ENCODE measurements at places on chromosomes 1 and 21. TPM values are rescaled to one million over a fixed set of nuclear protein-coding genes. Genes with fewer than 3 reads are reported as not detected.

DNA sequence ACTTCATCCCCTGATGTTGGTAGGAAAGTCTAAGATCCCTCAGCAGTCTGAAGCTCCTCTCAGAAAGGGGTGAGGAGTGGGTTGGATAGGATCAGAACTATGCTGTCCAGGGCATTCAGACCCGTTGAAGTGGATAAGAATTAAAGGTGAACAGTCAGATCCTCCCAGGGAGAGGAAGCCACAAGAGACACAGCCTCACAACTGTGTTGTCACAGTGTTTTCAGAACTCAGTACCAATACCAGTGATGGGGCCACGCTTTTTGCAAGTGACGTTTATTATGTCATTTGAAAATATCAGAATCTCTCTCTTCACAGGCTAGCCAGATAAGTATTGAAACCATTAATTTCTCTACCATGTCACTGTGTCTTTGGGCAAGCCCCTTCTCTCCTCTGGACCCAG lies 15.4 kb upstream of the EPS15 start:
- no peaks in the 10 kb centered on the region for H3K36me3 ChIP-seq
- H3K4me1 ChIP-seq: no peaks in the 10 kb centered on the region
- no peak for DNase-seq

DNA sequence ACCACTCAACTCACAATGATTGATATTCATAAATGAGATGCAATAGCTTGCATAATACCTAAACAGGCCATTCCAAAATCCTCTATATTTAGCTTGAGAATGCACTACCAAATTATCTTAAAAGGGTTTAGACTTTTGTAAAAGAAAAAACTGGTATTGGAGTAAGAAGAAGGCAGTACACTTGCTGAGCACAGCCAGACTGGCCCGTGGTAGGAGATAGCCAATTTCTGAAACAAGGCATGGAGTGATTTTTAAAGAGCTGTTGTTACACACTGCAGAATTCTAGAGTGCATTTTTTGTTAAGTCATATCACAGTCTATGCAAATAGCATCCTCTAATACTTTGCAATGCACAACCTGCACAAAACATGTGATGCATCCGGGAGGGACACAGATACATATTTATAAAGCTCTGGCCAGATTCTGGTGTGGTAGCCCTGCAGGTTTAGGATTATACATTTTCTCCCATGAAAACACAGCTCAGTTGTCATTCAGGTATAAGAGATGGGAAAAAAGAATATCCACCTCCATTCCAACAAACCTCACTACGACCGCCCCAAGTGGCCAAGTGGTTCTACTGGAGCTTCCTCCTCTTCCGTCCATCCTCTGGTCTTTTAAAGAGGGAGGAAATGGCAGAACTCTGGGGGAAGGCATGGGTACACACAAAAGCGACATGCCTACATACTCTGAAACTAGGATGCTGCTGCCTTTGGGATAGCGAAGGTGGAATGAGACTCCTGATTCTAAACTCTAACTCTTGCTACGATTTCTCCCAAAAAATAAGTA lies 40.8 kb downstream of the BCAR3 start:
- H3K27ac ChIP-seq: no peak overlapping the region
- no peaks in the 10 kb centered on the region for H3K27me3 ChIP-seq

SCMH1 gene
- total RNA-seq: 42.8 TPM

GRCh38 chr1:93031711-93032110 lies 47.4 kb upstream of the MTF2 start:
- H3K27ac ChIP-seq: no peak overlapping the region
- H3K27me3 ChIP-seq: no peaks in the 10 kb centered on the region

DNA sequence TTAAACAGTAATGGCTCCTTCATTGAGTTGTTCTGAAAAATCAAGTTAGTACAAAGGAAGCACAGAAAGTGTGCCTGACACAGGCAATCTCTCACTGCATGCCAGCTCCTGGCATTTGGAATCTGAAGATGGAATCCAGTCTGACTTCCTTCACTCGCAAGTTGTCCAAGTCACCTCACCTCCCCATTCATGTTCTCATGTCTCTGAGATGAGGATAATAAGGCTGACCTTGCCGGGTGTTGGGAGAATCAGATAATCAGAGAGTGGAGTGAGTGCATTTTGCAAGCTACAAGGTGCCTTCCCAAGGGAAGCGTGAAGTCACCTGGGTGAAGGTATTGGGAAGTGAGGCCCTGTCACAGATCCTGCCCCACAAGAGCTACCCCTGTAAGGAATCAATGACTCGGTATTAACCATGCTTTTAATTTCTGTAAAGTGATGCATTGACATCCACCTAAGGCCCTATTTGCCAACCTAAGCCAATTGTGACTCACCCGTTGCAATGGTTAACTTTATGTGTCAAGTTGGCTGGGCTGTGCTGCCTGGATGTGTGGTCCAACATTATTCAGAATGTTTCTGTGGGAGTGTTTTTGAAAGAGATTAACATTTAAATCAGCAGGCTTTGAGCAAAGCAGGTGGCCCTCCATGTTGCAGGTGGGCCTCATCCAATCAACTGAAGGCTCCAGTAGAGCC lies 62.5 kb upstream of the TARBP1 start:
- no peak for DNase-seq
- no peak overlapping the region for H3K27ac ChIP-seq
- H3K27me3 ChIP-seq: no peaks in the 10 kb centered on the region
- no peak overlapping the region for H3K4me3 ChIP-seq
- no peaks in the 10 kb centered on the region for H3K36me3 ChIP-seq
- H3K4me1 ChIP-seq: peaks cover 57% of the 10 kb centered on the region

DNA sequence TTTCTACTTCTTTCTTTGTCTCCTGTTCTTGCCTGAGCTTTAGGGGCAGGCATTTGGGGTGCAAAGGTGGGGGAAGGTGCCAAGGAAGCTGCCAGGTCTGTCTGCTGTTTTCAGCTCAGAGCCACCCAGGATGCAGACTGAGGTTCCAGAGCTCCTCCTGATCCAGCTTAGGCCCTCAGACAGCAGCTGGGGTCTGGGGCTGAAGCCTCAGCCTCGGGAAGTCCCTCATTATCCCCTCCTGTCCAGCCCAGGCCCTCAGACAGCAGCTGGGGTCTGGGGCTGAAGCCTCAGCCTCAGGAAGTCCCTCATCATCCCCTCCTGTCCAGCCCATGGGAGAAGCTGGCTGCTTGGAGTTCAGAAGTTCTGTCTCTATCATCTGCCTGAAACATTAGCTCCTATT lies 257.7 kb upstream of the CSF3R start:
- DNase-seq: no peak
- H3K4me3 ChIP-seq: no peak overlapping the region

TNFRSF9 gene
- total RNA-seq: 1.2 TPM

PHF13 gene
- total RNA-seq: 10.0 TPM

TMEM82 gene
- total RNA-seq: 10.7 TPM

GRCh38 chr1:31804098-31804497 lies 11.7 kb downstream of the SPOCD1 start:
- H3K36me3 ChIP-seq: no peaks in the 10 kb centered on the region
- H3K27me3 ChIP-seq: peaks cover 3% of the 10 kb centered on the region
- H3K4me1 ChIP-seq: no peaks in the 10 kb centered on the region
- DNase-seq: no peak
- no peak overlapping the region for H3K4me3 ChIP-seq
- no peak overlapping the region for H3K27ac ChIP-seq

PPM1J gene
- 0.72 TPM for total RNA-seq

- peaks cover 12% of the 10 kb centered on the region for H3K4me1 ChIP-seq
- DNase-seq: no peak
- no peaks in the 10 kb centered on the region for H3K27me3 ChIP-seq
- no peaks in the 10 kb centered on the region for H3K36me3 ChIP-seq
- H3K4me3 ChIP-seq: no peak overlapping the region
- no peak overlapping the region for H3K27ac ChIP-seq
These were observed 27.9 kb downstream of the CDCP2 start for GRCh38 chr1:54124906-54125305.

GRCh38 chr21:46366091-46366490 lies 42.1 kb downstream of the PCNT start:
- H3K4me3 ChIP-seq: no peak overlapping the region
- H3K27ac ChIP-seq: no peak overlapping the region
- no peaks in the 10 kb centered on the region for H3K36me3 ChIP-seq
- no peak for DNase-seq

GRCh38 chr21:40714536-40714935 lies 132.4 kb downstream of the DSCAM start:
- H3K4me3 ChIP-seq: no peak overlapping the region
- no peak overlapping the region for H3K27ac ChIP-seq
- no peaks in the 10 kb centered on the region for H3K27me3 ChIP-seq
- DNase-seq: no peak
- H3K4me1 ChIP-seq: no peaks in the 10 kb centered on the region
- H3K36me3 ChIP-seq: no peaks in the 10 kb centered on the region

SEMA4A gene
- 1.4 TPM for total RNA-seq

GRCh38 chr1:80987824-80988223 lies 812.9 kb upstream of the ADGRL2 start:
- H3K27ac ChIP-seq: no peak overlapping the region
- H3K36me3 ChIP-seq: no peaks in the 10 kb centered on the region
- peaks cover 4% of the 10 kb centered on the region for H3K4me1 ChIP-seq
- no peak for DNase-seq
- H3K4me3 ChIP-seq: no peak overlapping the region

A3GALT2 gene
- total RNA-seq: not detected

GRCh38 chr1:63898428-63899196 lies 124.8 kb downstream of the ROR1 start:
- no peaks in the 10 kb centered on the region for H3K27me3 ChIP-seq
- H3K4me1 ChIP-seq: peaks cover 5% of the 10 kb centered on the region
- H3K36me3 ChIP-seq: no peaks in the 10 kb centered on the region
- DNase-seq: no peak

GRCh38 chr1:2866422-2867086 lies 65.1 kb upstream of the TTC34 start:
- H3K4me3 ChIP-seq: no peak overlapping the region
- no peak overlapping the region for H3K27ac ChIP-seq
- H3K4me1 ChIP-seq: no peaks in the 10 kb centered on the region

GRCh38 chr1:214106375-214106774 lies 118.6 kb downstream of the PROX1 start:
- H3K4me1 ChIP-seq: no peaks in the 10 kb centered on the region
- no peaks in the 10 kb centered on the region for H3K27me3 ChIP-seq
- H3K36me3 ChIP-seq: no peaks in the 10 kb centered on the region
- DNase-seq: no peak
- no peak overlapping the region for H3K4me3 ChIP-seq
- H3K27ac ChIP-seq: no peak overlapping the region

GRCh38 chr21:43318368-43318767 lies 108.6 kb downstream of the SIK1 start:
- no peaks in the 10 kb centered on the region for H3K36me3 ChIP-seq
- H3K4me1 ChIP-seq: peaks cover 33% of the 10 kb centered on the region
- H3K27ac ChIP-seq: no peak overlapping the region
- no peak for DNase-seq
- no peaks in the 10 kb centered on the region for H3K27me3 ChIP-seq
- no peak overlapping the region for H3K4me3 ChIP-seq

TMEM51 gene
- total RNA-seq: 24.0 TPM

GRCh38 chr1:25654109-25654660 lies 37.6 kb downstream of the MAN1C1 start:
- H3K4me3 ChIP-seq: no peak overlapping the region
- no peaks in the 10 kb centered on the region for H3K36me3 ChIP-seq
- peaks cover 5% of the 10 kb centered on the region for H3K4me1 ChIP-seq
- no peaks in the 10 kb centered on the region for H3K27me3 ChIP-seq
- no peak overlapping the region for H3K27ac ChIP-seq
- no peak for DNase-seq

CFAP74 gene
- total RNA-seq: not detected

PSMG1 gene
- total RNA-seq: 43.3 TPM

- H3K36me3 ChIP-seq: no peaks in the 10 kb centered on the region
- H3K4me1 ChIP-seq: no peaks in the 10 kb centered on the region
These were observed 45.1 kb downstream of the GRIK3 start for GRCh38 chr1:36989241-36989640.

- no peak overlapping the region for H3K4me3 ChIP-seq
- H3K36me3 ChIP-seq: no peaks in the 10 kb centered on the region
- no peak for DNase-seq
- H3K27me3 ChIP-seq: peaks cover 7% of the 10 kb centered on the region
- no peaks in the 10 kb centered on the region for H3K4me1 ChIP-seq
- H3K27ac ChIP-seq: no peak overlapping the region
These were observed 664.4 kb downstream of the PTPRU start for GRCh38 chr1:29900712-29901111.

PAX7 gene
- not detected for total RNA-seq

CFHR3 gene
- total RNA-seq: 1.7 TPM

- H3K36me3 ChIP-seq: no peaks in the 10 kb centered on the region
- H3K4me1 ChIP-seq: no peaks in the 10 kb centered on the region
- H3K27me3 ChIP-seq: no peaks in the 10 kb centered on the region
- no peak overlapping the region for H3K27ac ChIP-seq
These were observed 1388.1 kb downstream of the AMY1C start for GRCh38 chr1:105137543-105138457.

- no peak overlapping the region for H3K27ac ChIP-seq
- no peaks in the 10 kb centered on the region for H3K27me3 ChIP-seq
- H3K4me1 ChIP-seq: peaks cover 5% of the 10 kb centered on the region
- no peaks in the 10 kb centered on the region for H3K36me3 ChIP-seq
These were observed 16.4 kb downstream of the ATP5PO start for GRCh38 chr21:33899199-33899598.

CLCA4 gene
- total RNA-seq: 0.07 TPM

GRCh38 chr1:183721041-183721440 lies 67.9 kb upstream of the APOBEC4 start:
- no peak for DNase-seq
- peaks cover 4% of the 10 kb centered on the region for H3K4me1 ChIP-seq
- H3K36me3 ChIP-seq: no peaks in the 10 kb centered on the region
- no peak overlapping the region for H3K4me3 ChIP-seq
- no peaks in the 10 kb centered on the region for H3K27me3 ChIP-seq

DMRTA2 gene
- not detected for total RNA-seq

DNA sequence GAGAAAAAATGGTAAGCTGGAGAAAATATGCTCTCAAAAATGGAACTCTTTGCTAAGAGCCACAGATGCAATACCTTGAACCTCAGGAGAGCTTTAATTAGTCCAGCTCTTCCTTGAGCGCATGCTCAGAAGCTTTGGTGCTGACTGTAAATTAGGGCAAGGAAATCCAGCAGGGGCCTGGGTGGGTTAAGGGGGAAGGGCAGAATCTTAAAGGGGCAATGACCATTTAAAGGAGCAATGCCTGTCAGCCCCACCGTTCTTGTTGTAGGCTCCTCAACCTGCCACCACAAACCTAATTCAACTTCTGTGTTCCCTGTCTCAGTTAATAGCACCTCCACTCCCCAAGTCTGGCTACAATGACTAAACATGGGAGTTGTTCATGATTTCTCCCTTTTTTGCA lies 6.8 kb upstream of the SLC22A15 start:
- H3K27ac ChIP-seq: no peak overlapping the region
- no peaks in the 10 kb centered on the region for H3K27me3 ChIP-seq
- no peak for DNase-seq

EXO1 gene
- 5.0 TPM for total RNA-seq

DNA sequence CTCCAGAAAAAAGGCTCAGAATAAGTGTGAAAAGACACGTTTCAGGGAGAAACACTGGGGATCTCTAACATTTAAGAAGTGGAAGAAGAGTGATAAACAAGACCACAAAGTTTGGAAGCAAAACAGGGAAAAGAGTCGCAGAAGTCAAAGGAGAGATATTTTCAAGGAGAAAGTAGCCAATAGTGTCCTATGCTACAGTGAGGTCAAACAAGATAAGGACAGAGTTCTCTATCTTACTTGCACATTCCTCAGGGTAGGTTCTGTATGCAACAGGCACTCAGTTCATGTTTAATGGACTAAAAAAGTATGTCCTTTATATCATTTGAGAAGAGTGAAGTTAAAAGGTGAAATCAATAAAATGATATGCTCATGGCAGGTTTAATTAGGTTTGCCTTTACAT lies 13.8 kb upstream of the EDEM3 start:
- DNase-seq: no peak
- H3K36me3 ChIP-seq: no peaks in the 10 kb centered on the region
- H3K27ac ChIP-seq: no peak overlapping the region
- H3K27me3 ChIP-seq: no peaks in the 10 kb centered on the region
- H3K4me3 ChIP-seq: no peak overlapping the region

Data from hepatocyte (in vitro differentiated cells).